ENCODE measurements at places on chromosomes 11 and 22.

- no peak for DNase-seq
Measured at GRCh38 chr11:134038897-134039470, 29.9 kb upstream of the JAM3 start.

GRCh38 chr11:62497132-62497801 lies 49.3 kb downstream of the AHNAK start:
- peak; percentile 32 for DNase-seq

- no peak for DNase-seq
Measured at GRCh38 chr11:117861151-117862018, 15.1 kb downstream of the FXYD6 start.

- DNase-seq: peak; percentile 67
Measured at GRCh38 chr22:32932176-32932575, 126.0 kb downstream of the SYN3 start.

DNA sequence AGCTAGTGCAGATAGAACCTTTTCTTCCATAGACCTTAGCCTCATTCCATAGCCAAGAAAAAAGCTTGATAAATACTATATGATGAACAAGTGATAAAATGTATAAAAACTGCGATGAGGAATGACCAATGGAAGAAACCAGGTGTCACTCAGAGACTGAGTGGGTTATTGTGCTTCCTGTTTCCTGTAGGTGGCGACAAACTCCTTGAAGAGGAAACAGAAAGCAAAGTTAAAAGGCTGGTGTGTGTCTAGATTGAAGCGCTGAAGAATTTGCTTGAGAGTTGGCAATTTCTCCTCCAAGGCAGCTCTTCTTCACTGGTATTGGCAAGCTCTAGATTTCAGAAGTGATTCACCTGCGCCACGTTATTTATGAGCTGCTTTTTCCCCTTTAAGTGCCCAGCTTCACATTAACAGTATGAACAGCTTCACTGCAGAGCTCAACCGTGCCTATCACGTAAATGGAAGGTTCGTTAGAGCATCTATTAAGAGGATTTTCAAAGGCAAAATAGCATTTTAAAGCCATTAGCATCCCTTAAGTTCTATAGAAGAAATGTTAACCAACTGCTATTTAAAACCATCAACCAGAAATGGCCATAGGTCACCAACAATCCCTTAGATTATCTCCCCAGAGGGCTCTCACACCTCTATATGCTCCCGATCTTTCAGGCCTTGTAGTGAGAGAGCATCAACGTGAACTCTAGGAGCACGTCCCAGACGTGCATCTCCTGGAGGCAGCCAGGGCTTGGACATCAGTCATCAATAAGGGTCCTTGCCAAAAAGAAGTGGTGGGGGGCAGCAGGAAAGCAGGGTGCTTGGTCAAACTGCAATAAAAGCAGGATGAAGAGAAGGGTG lies 179.4 kb downstream of the CADM1 start:
- peak; percentile 43 for DNase-seq

DNA sequence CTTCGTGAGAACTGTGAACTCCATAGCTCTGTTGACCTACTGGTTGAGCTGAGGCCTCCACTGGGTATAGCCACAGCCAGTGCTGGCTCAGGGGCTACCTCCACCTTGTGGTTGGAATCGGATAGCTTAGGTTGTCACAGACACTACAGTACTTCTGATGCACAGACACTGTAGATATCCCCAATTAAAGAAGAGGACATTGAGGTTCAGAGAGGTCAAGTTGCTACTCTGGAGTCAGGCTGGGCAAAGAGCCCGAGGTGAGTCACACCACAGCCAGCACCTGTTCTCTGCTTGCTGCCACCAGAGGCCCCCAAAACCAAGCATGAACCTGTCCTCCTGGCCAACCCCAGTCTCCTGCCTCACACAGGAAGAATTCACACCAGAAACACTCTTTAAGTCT lies 5.4 kb downstream of the UFD1 start:
- DNase-seq: no peak

DNA sequence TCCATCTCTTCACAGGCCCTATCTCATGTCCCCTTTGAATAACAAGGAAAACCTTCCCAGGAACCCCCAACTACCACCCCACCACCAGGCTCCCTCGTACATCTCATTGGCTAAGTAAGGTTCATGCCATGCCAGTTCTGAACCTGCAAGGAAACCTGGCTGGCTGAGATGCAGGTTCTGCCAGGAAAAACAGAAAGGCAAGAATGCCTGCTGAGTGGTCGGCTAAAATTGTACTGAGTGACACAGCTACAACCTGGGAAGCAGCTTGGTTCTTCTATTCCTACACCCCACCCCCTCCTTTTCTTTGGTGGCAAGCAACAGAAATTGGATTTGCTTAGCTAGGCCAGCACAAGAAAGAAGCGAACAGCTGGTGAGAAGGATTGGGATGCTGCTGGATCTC lies 36.1 kb upstream of the TSPAN18 start:
- DNase-seq: no peak

All from fibroblast of skin of left quadriceps (primary cell).